ENCODE measurements at places on chromosomes 16 and 17.
A peak's percentile ranks its signal among the peaks of the same experiment; 100 is the strongest.

- DNase-seq, result no peak
Observed at GRCh38 chr17:77746393-77746792, 212.1 kb upstream of the TNRC6C start.

DNA sequence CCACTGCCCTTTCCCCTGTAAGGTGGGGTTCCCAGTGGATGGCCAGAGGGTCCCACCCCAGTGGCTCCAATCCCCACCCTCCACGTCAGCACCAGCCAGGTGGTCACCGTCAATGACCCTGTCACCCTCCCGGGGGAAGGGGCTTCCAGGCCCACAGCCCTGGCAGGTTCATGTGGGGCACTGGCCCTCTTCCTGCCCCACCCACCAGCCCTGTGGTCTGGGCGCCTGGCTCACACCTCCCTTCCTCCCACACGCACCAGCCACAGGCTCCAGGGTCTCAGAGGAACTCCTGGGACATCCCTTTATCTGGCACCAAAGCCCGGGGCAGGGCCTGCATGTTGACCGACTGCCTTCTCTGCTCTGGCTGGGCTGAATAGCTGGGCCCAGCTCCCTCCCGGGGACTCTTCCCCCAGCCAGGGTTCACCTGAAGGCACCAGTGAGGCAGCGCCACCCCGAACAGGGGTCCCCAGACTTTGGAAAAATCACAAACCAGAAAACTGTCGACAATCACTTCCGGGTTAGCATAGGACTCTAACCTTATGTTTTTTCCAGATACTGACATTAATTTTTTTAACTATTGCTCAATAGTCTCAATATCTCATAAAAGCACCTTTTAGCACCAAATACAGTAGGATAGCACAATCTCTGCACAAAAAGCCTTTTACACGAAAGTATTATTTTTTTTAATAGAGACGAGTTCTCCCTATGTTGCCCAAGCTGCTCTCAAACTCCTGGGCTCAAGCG lies 21.9 kb upstream of the ZC3H18 start:
- DNase-seq, result no peak

GRCh38 chr16:89923640-89924296 lies 626 bp downstream of the TUBB3 start:
- no peak for DNase-seq

DNA sequence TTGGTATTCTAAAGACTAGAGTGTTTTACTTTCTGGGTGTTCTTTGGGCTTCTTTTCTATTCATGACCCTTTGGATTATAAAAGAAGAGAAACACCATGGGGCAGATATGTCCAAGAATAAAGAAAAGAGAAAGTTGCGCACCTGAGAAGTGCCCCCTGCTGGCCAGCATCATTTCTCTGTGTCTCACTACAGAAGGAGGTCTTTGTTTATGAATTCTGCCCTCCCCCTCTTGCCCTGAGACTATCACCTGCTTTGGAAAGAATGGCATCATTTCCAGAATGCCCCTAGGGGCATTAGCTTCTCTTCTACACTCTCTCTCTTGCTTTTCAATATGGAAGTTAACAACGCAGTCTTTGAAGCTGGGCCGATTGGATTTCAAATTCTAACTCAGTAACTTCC lies 45.0 kb downstream of the CDH13 start:
- peak; percentile 54 for DNase-seq

GRCh38 chr17:30323895-30324319 lies 9.9 kb downstream of the TMIGD1 start:
- peak; percentile 70 for DNase-seq

- DNase-seq, result peak; percentile 87
Observed at GRCh38 chr16:67928561-67929364, 2.9 kb downstream of the CTRL start.

DNA sequence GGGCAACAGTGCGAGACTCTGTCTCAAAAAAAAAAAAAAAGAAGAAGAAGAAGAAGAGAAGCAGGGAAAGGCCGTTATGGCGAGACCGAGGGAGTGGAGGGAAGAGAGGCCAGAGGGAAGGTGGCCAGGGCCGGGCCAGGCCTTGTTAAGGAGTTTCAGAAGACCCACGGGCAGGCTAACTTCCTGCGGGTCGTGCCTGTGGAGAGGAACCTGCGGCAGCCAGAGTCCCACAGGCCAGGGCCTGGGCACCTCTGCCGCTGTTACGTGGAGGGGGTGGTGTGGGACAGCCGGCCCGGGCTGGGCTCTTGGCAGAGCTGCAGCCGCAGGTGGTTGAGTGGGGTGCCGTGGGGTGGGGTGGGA lies 5.4 kb downstream of the WDR81 start:
- DNase-seq, result no peak

GRCh38 chr16:85067426-85067825 lies 39.8 kb downstream of the KIAA0513 start:
- no peak for DNase-seq

GRCh38 chr16:6377956-6378355 lies 954.7 kb upstream of the RBFOX1 start:
- DNase-seq, result no peak

DNA sequence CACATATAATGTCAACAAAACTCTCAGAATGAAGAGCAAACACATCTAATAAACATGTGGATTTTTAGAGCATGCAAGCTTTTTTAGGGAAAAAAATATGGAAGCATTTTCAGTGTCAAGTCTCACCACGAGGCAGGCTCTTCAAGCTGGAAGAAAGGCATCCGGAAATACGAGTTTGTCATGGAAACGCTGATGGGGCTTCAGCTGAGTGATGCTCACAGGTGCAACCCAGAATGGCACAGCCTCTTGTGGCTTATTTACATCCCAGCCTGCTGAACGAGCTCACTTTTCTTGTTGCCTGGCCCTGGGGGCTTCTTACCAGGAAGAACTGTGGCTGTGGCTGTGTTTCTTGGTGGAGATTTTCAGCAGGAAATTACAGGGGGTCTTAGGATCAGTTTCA lies 24.1 kb upstream of the DYNLL2 start:
- no peak for DNase-seq

DNA sequence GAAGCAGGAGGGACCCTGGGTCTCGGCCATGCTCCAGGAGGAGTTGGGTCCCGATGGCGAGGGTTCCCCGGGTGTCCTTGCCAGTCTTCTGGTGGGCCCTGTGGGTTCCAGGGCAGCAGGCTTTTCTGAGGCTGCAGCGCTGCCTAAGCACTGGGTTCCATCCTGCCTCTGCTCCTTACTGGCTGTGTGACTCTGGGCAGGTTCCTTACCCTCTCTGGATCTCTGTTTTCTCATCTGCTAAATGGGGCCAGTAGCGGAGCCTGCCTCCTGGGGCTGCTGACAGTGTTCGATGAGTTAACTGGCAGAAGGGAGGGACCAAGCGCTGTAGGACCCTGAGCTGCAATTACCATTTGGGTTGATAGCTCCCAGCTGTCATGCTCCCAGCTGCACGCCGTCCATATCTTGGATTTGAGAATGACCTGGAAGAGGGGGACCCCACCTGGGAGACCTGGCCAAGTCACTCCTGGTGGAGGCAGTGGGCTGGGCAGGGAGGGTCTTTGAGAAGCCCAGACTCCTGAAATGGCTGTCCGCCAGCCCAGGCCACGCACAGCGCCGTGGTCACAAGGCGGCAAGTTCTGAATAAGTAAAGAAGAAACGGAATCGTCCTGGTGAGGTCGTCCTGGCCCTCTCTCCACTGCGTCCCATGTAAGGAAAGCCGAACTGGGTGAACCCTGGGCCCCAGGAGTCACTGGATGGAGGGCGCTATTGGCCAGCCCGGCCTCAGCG lies 47.2 kb upstream of the GSE1 start:
- no peak for DNase-seq

- no peak for DNase-seq
Observed at GRCh38 chr17:41695134-41695661, 6.5 kb downstream of the EIF1 start.

DNA sequence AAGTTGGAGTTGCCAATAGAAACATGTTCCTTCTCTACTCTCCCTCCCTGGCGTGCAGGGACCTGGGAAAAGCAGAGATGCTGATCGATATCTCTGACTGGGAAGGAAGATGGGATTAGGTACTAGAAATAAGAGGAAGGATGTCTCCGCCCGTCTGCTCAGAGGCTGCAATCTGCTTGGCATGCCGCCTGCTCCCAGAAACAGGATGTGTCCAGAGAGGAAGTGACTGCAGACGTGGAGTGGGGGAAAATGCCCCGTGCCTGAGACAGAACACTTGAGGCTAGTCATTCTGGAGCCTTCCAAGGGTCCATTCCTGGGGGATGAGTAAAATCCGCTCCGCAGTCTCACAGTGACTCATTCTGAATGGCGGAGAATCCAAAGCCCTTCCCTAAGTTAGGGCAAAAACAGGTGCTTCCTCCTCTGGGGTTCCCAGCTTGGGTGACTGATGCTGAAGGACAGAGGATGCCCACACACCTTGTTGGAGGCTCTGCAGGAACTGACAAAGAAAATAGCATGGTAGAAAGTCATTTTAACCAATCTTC lies 45.0 kb upstream of the SMURF2 start:
- no peak for DNase-seq

DNA sequence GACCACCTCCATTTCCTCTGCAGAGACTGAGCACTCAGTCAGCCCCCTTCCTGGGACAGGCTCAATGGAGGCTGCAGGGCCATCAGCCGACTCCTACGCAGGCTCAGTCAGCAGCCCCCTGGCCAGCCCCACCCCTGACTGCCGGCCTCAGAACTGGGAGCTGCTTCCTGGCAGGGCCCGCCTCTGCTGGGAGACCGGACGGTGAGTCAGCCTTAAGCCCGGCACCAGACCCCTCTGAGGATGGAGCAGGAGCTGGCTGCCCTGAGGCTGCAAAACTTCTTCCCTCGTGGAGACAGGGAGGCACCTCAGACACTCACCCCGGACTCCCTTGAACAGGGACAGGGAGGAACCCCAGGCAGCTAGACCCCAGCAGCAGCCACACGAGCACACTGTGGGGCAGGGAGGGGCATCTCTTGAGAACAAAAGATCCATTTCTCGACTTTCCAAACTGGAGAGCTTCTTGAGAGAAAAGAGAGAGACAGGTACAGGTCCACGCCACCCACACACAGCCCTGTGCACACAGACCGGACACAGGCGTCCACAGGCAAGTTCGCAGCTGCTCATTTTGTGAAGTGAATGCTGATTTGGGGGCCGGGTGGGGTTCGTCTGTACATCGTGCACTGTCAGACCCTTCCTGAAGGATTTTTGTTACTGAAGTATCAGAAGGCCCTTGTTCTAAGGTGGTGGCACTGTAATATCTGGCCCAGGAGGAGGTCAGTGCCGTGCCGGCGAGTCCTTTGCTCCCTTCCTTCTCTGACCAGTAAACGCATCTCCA lies 1.3 kb upstream of the TUBB3 start:
- DNase-seq, result peak; percentile 55

- no peak for DNase-seq
Observed at GRCh38 chr17:58632324-58633314, 59.2 kb downstream of the TEX14 start.

DNA sequence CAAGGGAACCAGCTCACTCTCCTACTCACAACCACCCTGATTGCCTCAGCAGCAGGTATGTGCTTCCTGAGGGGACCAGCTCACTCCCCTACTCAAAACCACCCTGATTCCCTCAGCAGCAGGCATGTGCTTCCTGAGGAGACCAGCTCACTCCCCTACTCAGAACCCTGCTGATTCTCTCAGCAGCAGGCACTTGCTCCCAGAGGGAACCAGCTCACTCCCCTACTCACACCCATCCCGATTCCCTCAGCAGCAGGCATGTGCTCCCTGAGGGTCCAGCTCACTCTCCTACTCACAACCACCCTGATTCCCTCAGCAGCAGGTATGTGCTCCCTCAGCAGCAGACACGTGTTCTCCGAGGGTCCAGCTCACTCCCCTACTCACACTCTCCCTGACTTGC lies 26.1 kb upstream of the COG7 start:
- no peak for DNase-seq

DNA sequence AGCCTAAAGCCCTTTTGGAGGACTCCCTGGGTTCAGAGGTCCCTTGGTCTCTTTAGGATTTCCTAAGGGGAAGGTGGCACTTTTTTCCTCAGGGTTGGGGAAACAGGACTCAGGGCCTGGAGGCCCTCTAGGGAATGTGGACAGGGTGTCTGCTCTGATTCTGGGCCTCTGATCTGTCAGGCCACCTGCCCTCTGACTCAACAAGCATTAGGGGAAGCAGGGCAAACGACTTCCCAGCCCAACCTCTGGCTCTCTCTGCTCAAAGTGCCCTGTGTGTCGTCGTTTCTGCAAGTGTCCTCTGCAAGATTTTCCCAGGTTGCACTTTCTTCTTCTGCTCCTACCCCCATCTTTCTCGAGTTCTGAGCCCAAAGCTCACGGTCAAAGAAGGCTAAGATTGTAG lies 6.6 kb upstream of the IGFBP4 start:
- no peak for DNase-seq

DNA sequence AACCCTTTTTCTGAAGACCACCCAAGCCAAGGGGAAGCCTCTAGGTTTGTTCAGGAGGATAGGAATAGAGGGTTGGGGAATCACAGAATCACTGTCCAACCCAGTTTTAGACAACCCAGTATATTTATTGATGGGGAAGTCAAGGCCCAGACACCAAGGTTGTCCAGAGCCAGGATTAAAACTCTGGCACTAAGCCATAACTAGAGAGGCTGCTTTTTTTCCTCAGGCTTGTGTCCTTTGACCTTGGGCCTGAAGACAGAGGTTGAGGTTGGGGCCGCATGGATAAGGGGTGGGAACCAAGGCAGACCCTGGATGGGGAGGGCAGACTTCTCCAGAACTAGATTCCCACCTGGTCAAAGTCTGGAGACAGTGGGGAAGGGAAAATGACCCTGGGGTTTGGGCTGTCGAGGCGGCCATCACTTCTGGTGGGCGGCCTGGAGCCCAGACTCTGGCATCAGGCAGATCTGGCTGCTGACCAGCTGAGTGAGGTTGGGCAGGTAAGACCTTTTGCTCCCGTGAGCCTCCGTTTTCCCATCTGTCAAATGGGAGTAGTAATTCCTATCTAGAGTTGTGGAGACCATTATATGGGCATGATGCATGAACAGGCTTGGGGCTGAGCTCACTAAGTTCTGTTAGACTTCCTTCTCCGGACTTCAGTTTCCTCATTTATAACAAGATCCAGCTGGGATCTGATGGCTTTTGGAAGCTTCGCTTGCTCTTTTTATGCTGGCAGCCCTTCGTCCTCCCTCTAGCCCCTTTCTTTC lies 17.9 kb downstream of the IGFBP4 start:
- no peak for DNase-seq

GRCh38 chr17:52201767-52202519 lies 43.4 kb upstream of the CA10 start:
- no peak for DNase-seq

DNA sequence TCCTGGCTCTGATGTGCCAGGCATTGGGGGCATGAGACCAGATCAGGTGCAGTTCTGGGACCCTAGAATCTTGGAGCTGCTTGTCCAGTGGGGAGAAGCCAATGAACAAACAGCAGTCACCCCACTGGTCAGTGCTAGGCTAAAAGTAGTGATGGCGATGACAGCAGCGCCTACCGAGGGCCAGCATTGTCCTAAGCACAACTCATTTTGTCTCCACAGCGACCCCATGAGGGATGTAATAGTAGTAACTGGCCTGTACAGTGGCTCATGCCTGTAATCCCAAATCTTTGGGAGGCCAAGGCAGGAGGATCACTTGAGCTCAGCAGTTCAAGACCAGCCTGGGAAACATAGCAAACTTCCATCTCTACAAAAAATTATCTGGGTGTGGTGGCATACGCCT lies 6.2 kb downstream of the SMCR8 start:
- no peak for DNase-seq
